ENCODE measurements at places on chromosomes 4 and X. TPM values are rescaled to one million over a fixed set of nuclear protein-coding genes. Genes with fewer than 3 reads are reported as not detected.

- no peak for DNase-seq
These were observed 473.2 kb upstream of the TECRL start for GRCh38 chr4:64882311-64883086.

GRCh38 chr4:162793004-162793403, 373.7 kb downstream of the NAF1 start:
- no peak for DNase-seq

DNA sequence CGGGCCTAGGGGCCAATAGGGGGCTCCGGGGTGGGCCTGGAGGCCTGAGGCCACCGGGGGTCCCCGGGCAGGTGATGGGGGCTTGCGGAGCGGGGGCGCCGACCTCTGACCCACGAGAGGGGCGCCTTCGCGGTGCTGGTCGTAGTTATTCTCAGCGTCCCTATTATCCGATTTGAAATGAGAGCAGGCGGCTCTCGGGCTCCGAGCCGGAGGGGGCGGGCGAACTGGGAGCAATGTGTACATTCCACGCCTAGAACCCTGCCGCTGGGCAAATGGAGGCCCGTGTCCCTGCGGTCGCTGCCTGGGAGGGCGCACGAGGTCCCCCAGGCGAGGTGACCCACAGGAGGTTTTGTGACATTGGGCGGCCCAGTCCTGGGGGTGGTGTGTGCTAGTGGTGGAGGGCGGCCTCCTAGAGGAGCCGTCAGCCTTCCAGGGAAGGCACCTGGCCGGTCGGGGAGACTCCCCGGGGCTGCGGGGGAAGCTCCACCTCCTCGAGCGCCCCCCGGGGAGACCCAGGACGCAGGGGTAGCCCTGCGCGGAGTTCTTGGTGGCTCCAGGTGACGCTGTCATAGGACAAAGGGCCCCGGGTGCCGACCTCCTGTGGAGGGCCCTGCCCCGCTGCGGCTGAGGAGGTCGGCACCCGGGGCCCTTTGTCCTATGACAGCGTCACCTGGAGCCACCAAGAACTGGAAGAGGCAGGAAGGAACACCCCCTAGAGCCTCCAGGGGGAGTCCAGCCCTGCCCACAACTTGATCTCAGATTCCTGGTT, 102.6 kb upstream of the PRKX start:
- DNase-seq, result peak; percentile 52

SPARCL1 gene
- total RNA-seq, result 539 TPM

SPANXA2 gene
- total RNA-seq, result not detected

DNA sequence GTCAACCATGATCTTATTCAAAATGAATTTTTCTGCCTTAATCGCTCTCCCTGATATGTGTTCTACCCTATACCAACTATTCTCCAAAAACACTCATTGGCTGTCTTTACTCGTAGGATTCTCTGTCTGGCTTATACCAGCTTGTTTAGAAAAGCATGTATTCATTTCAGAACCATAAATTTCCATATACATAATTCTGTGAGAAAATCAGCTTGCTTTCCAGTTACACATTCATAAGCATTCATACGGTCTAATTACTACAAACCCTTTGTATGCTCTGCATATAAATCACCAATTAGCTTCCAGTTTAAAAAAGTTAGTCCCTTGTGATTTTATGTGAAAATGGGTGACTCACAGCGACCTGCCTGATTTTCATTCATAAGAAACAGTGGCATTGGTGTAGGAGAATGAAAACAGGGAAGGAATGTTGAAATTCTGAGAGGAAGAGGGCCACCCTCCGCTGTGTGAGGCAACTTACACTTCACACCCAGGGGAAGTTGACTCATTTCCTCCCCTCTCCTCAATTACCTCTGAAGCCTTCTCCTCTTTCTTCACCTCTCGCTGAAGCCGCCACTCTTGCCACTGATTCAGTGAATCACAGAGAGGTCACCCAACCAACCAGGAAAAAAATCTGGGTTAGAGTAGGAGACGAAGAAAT, 63.3 kb downstream of the MEPE start:
- DNase-seq, result no peak

CRLF2 gene
- 2.3 TPM for total RNA-seq

- DNase-seq, result no peak
These were observed 51.4 kb upstream of the LSM6 start for GRCh38 chr4:146124023-146124680.

PCSK1N gene
- total RNA-seq, result 21.3 TPM

STATH gene
- total RNA-seq, result not detected

GRCh38 chr4:52142816-52143215, 91.7 kb downstream of the SPATA18 start:
- DNase-seq, result no peak

GRCh38 chrX:1444561-1445500, 7.9 kb downstream of the ASMTL start:
- DNase-seq, result no peak

DSPP gene
- total RNA-seq, result not detected

DNA sequence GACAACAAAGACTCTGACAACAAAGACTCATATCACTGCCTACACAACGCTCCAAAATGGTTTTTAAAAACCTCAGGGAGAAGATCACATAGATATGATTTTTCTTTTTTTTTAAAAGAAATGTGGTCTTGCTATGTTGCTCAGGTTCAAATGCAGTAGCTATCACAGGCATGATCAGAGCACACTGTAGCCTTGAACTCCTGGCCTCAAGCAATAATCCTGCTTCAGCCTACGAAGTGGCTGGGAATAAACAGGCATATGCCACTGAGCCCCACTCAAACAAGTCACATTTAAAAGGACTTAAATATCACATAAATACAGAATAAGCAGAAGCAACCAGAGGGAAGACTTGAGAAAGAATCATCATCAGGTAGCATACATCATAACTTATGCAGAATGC, 14.7 kb downstream of the DHX15 start:
- no peak for DNase-seq

CPZ gene
- 6.3 TPM for total RNA-seq

MAGEA8 gene
- not detected for total RNA-seq

- no peak for DNase-seq
These were observed 23.9 kb downstream of the WDR1 start for GRCh38 chr4:10092481-10093270.

DNA sequence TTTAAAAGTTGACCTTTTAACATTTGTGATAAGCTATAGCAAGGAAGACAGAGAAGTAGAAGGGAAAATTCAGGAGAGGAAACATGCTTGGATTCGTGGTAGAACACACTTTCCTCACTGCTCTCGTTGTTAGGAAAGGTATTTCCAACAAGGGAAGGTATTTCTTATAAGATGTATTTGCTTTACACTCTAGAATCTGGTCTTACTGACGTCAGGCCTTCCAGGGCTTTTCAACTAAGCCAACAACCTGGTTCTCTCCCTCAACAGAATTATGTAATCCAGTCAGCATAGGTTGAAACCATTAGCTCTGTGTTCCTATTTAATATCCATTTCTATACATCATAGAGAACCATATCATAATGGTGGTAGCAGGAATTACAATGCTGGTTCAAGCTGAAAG, 241.9 kb downstream of the SLC39A8 start:
- no peak for DNase-seq

NMU gene
- 0.75 TPM for total RNA-seq

DNA sequence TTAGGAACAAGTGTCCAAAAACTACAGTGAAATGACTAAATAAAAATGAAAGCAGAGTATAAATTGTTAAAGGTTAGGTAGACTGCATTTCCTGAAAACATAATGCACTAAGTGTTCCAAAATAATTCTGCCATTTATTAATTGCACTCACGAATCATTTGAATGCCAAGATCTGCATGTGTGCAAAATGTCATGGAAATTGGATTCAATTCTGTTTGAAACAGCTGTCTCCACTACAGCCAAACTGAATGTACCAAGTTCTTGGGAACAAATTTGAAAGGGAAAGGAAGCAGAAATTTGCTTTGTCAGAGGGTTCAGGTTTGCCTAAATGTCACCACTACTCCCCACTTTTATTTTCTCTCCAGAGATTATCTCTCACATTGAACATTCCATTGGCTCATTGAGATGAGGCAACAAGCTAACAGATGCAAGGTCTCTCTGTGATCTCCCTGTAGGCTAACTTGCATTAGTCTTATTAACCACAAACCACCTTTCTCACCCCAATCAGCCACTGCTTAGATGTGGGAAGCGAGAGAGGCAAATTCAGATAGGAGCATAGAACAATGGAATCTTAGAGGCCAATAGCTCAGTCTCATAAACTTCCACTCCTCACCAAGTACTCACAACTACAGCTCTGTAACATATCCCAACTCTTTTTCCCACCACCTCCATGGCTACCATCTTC, 226.6 kb downstream of the KDR start:
- DNase-seq, result no peak

- no peak for DNase-seq
These were observed 94.2 kb upstream of the TEX13D start for GRCh38 chrX:124238268-124238667.

DNA sequence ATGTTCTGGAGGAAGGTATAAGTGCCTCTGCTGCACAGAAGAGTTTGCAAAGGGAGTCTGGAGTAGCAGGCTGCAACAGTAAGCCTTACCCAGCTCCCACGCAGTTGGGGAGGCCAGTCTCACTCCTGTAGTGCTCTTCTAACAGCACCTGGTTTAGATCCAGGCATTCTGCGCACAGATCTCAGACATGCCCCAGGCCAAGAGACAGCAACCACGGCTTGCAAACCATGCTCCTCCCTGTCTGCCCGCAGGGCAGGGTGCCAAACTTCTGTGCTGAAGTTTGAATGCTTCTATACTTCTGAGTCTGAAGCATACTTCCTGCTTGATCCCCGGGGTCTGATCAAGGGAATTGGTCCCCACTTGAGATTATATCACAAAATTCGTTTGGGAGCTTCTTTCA, 106.3 kb downstream of the LINC00632 start:
- no peak for DNase-seq

BGN gene
- 204 TPM for total RNA-seq

DNA sequence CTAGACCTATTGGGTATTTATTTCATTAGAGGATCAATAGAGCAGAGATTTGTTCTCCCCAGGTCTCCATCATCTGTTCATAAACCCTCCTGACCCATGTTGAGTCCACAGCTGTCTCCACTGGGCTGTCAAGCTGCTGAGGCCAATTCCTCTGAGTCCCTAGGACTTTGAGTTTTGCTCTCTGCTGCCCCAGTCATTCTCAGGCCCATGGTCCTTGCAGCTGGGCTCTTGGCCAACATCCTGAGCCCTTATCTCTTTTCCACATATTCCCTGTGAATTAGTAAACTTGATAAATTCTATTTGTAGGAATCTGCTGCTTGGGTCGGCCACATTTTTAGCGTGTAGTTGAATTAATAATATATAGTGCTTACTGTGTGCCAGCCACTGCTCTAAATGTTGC, 41.9 kb downstream of the FHL1 start:
- no peak for DNase-seq

- no peak for DNase-seq
These were observed 53.4 kb upstream of the PITX2 start for GRCh38 chr4:110676241-110676640.

GRCh38 chr4:128279624-128280225, 7.9 kb downstream of the PGRMC2 start:
- no peak for DNase-seq

GRCh38 chrX:65127842-65128241, 151.6 kb upstream of the ZC4H2 start:
- no peak for DNase-seq

- DNase-seq, result no peak
These were observed 65.4 kb upstream of the FAM9C start for GRCh38 chrX:13109817-13110216.

FAM47A gene
- not detected for total RNA-seq

- DNase-seq, result no peak
These were observed 50.5 kb upstream of the CHRDL1 start for GRCh38 chrX:110846071-110846470.

GRCh38 chr4:5157791-5158770, 106.8 kb downstream of the STK32B start:
- peak; percentile 9 for DNase-seq

CXorf49 gene
- not detected for total RNA-seq

ITM2A gene
- 28.1 TPM for total RNA-seq

All from mucosa of gallbladder (tissue), 1 donor.